Right atrium auricular region (tissue), 2 donors: ENCODE measurements at places on chromosomes 16 and 17.

DNA sequence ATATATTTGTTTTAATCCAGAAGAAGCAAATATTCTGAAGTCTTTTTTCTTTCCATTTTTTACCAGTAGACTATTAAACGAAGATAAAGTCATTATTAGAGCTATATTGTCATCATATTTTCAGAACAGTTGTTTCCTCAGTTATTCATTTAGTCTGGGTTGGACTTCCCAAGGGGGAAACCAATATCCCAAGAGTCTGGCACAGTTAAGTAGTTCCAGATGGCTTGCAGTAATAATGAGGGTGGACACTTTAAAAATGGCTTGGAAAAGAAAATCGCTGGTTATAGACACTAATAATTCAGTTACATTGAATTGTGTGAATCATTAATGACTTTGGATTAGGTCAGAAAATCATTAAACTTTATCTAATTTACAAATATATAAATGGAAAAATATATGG, 3.9 kb downstream of the PPM1E start:
- no peak for DNase-seq

DNA sequence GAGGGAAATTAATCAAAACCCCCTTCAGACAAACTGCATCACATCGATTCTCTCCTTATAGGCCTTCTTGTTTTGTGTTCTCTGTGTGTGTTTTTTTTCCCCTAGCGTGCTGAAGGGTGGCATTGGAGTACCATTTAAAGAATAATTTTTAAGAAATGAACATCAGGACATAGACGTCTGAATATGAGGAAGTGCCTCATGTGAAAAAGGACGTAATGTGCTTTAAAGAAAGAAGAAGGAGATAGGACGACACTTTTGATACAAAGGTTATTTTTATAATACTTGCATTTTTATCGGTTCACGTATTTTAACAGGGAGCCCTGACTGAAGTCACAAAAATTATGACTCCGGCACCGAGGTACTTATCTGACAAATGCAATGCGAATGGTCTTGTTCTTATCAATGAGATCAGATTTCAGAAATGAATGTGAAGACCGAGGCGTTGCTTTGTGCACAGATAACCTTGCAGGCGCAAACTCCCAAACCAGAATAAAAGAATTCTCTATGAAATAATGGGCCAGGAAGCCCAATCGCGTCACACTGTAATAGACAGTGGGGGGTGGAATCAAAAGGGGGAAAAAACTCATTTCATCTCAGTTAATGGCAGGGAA, 606.3 kb downstream of the MAF start:
- DNase-seq: no peak

DNA sequence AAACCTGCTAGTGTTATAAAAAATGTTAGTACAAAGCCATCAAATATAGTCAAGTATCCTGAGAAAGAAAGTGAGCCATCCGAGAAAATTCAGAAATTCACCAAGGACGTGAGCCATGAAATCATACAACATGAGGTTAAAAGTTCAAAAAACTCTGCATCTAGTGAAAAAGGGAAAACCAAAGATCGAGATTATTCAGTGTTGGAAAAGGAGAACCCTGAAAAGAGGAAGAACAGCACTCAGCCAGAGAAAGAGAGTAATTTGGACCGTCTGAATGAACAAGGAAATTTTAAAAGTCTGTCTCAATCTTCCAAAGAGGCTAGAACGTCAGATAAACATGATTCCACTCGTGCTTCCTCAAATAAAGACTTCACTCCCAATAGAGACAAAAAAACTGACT, 31.7 kb downstream of the RBBP6 start:
- no peak for DNase-seq

GRCh38 chr16:79320956-79321355, 279.6 kb downstream of the MAF start:
- no peak for DNase-seq

DNA sequence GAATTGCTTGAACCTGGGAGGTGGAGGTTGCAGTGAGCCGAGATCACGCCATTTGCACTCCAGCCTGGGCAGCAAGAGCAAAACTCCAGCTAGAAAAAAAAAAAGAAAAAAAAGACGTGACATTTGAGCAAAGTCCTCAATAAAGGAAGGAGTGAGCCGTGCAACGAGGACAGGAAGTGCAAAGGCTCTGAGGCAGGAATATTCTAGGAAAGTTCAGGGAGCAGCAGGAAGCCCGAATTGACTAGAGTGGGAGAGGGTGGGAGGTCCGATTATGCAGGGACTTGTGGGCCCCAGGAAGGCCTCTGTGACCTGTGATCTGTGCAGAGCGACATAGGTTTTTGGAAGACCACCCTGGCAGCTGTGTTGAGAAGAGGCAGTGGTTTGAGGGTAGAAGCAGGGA, 8.6 kb upstream of the LASP1NB start:
- DNase-seq: peak; percentile 5

DNA sequence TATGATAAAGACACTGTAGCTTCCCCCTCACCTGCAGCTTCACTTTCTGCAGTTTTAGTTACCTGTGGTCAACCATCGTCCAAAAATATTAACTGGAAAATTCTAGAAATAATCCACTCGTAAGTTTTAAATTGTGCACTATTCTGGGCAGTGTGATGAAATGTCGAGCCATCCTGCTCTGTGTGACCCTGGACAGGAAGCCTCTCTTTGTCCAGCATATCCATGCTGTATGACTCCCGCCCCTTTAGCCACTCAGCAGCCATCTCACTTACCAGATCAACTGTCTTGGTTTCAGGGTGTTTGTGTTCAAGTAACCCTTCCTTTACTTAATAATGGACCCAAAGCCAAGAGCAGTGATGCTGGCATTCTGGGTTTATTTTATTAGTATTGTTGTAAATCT, 56.1 kb downstream of the SIAH1 start:
- no peak for DNase-seq

GRCh38 chr17:77125432-77125901, 15.3 kb upstream of the SEC14L1 start:
- no peak for DNase-seq

DNA sequence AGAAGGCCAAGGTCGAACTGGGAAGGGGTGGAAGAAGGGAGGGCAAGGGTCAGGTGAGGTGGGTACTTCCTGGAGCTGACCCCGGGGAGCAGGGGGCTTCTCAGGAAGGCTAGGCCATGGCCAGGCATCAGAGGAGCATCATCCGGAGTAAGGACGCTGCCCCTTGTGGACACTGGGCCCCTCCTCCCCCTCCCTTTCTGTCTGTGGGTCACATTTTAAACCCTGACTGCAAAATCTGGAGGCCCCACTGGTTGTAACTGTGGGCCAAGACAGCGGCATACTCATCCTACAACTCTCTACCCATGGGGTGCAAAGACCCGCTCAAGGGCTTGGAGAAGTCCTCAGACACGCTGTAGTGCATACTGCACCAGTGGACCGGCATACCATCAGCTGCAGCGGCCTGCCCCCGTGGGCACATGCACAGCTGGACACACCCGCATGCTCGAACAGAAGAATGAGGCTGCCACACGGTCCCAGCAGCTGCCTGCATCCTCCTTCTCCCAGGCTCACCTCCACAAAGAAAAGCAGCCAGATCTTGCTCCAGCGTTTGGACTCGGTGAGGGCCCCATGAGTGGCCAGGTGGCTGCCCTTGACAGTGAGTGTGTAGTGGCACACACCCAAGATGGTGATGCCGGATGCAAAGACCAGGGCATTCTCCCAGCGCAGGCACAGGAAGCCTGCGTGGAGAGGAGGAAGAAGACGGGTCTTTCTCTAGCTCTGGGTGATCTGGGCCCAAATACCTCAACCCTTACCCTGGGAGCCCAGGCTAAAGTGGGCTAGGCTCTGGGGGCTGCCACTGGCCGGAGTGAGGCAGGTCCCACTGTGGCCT, 1.2 kb downstream of the FADS6 start:
- no peak for DNase-seq

- DNase-seq: no peak
Observed at GRCh38 chr16:78832100-78832499, 732.6 kb downstream of the WWOX start.

GRCh38 chr17:16439303-16439791, 24.0 kb downstream of the TRPV2 start:
- no peak for DNase-seq

DNA sequence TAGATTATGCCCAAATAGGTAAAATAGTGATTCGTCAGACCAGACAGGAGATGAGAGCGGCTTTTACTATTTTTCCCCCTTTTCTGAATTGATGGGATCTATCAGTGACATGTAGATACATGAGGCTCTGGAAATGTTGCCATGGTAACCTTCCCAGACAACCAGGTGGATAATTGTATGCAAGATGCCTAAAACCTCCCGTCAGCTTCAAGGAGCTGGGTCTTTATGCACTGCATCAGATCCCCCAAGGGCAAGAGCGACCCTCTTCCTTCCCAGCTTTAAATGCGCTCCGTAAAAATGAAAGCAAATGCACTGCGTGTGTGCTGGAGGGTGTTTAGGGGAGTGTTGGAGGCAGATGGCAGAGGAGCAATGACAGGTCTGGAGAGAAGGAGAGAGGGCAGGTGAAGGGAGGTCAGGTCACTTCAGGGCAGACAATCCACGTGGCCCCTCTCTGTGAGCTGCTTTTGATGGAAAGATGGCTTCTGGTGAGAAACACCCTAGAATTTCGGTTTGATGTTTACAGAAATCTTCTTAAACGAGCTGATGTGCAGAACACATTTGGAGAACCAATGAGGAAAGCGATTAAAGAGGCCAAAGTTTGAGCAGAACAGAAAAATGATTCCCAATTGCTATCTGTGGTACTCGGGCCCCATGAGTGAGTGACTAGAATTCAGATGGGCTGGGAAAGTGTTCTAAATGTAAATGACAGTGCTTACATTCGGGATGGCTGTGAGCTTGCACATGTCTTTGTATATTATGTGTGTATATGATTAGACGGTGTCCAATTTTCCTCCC, 461.7 kb upstream of the HSBP1 start:
- DNase-seq: no peak

DNA sequence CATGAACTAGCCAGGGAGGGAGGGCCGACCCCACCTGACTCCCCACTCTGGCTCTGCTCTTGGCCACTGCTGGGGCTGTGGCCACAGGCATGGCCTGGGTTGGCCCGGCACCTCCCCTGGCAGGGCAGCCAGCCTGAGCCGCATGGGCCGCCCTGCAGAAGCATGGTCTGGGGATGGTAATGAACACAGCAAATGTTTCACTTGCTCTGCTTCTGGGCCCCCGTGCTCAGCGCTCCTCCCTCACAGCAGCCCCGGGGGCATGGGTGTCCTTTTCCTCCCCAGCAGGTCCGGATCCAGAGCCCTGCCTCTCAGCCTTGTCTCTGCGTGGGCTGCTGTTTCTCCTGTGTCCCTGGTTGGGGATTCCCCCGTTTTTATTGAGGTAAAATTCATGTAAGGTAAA, 30.9 kb upstream of the KCNJ12 start:
- no peak for DNase-seq

GRCh38 chr17:5789528-5789927, 205.2 kb upstream of the NLRP1 start:
- no peak for DNase-seq

DNA sequence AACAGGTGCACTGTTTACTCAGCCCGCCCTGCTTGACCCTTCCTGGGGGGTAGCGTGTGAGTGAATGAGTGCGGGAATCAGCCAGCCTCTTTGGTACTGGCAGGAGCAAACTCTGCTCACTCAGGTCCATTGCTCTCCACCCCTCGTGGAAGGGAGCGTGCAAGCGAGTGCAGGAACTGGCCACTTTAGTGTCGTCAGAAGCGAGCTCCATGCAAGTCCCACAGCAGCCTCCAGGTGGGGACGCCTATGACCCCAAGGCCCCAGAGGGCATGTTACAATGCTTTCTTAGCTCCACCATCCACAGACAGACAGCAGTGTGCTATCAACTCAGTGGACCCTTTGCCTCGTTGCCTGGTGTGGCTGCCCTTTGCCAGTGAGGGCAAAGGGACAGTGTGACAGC, 1025.1 kb upstream of the CDH8 start:
- DNase-seq: no peak

DNA sequence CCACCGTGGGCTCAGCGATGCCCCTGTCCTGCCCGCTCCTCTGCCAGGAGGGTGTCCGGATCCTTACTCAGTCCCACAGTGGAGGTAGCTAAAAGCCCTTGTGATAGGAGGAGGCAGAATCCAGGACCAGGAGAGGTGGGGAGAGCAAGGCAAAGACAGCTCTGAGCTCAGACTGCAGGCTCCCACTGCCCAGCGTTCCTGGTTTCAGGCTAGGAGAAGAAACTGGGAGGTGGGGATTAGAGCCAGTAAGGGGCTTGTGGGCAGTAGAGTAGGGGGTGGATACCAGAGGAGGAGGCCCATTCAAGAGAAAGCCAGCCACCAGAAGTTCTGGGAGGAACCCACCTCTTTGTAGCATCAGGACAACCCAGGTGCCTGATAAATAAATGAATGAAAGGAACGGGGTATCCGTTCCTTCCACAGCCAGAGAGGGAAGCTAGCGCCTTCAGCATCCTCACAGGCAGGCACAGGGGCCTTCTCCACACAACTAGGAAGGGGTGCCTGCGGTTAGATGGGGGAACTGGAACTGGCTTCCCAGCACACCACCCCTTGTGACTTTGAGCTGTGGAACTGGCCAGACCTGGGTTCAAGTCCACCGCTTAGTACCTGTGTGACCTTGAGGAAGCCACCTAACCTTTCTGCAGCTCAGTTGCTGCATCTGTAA, 2.3 kb downstream of the IL21R start:
- DNase-seq: no peak

DNA sequence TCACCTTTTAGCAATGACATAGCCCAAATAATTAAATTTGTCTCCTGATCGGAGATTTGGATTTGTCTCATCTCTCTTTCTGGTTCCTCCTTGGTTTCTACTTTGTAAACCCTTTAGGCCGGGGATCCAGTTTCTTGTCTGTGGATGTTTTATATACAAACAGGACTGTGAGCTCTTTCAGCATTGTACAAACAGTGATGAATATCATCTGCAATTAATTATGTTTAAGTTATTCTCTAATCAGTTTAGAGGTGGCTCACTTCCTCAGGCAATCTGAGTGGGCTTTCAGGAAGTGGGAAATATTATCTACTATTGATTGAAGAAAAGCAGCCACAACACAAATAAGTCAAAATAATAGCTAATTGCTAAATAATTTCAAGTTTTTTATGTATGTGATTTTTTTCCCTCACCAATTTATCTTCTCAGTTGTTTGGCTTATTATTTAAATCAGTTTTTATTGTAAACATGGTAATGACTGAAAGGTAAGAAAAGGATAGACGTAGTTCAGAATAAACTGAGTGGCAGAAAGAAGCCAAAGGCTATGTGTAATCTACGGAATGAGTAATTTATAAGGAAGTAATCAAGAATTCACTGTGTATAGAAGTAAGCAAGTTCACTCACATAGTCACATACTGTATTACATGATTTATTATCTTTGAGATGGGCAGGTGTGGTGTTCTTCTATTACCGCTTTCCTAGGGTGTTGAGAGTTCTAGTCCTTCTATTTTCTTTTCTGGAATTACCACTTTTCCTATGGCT, 3.4 kb upstream of the ABCC11 start:
- no peak for DNase-seq
